Renal pelvis (tissue), 12 donors: ENCODE measurements at places on chromosomes 1 and 21.
A peak's percentile ranks its signal among the peaks of the same experiment; 100 is the strongest.

DNA sequence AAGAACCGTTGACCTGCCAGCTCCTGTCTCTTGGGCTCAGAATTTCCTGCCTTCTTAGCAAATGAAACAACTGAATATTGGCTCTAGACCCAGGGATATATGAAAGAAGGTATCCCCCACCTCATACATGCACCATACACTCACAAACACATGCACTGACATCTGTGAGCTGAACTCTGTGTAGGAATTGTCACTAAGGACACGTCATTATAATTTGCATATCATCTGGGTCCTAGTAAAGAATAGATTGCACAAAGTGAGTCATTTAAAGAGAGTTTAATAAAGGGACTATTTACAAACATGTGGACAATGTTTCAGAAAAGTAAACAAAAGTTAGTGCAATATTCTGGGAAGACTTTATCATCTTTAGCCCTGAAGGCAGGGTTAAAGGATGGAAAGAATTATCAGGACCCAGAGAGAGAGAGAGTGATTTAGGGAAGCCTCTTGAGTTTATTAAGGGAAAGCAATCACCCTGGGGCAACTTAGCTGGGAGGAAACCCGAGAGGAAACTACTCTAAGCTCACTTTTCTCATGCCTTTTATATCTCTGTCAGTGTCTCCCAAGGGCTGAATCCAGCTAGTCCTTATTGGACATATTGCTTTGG is 74.1 kb upstream of the PLA2G4A start:
- DNase-seq = no peak

GRCh38 chr1:233031521-233031920 is 81.1 kb downstream of the NTPCR start:
- peak; percentile 15 for DNase-seq

GRCh38 chr1:78334952-78335351 is 155.8 kb upstream of the PTGFR start:
- no peak for DNase-seq

GRCh38 chr1:67350783-67351182 is 43.1 kb downstream of the IL12RB2 start:
- no peak for DNase-seq

- DNase-seq = no peak
These were observed 6.0 kb downstream of the KLHDC8A start for GRCh38 chr1:205350691-205351141.

- no peak for DNase-seq
These were observed 7.4 kb downstream of the HLX start for GRCh38 chr1:220886470-220887201.

DNA sequence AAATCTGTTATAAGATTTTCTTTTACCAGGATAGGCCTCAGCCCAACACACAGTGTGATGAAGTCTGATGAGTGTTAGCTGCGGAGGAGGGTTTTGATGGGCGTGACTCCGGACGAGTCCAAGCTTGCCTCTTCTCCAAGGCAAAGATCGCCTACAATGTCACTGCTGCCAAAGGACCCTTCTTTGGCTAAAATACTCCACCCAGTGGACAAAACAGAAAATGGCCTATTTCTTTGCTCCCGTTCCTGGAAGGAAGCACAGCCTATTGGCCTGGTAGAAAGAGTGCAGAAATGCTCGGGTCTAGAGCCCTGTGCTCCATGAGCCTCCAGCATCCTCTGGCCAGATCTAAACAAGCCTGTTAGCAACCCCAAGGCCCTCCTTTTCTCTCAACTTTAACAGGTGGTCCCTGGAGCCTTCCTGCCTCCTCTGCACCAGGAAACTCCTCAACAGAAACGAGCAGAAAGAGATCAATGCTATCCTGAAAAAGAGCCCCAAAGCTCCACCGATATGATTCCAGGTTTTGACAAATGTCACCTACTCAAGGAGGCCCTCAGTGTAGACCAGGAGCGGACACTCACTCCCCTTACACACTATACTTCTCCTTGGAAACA is 3.4 kb upstream of the CASQ2 start:
- peak; percentile 87 for DNase-seq
